Sciatic nerve (tissue), 2 donors: ENCODE measurements at places on chromosomes 13 and 19. TPM values are rescaled to one million over a fixed set of nuclear protein-coding genes. Genes with fewer than 3 reads are reported as not detected.

GRCh38 chr13:39273953-39274738 lies 235.9 kb downstream of the NHLRC3 start:
- no peak for DNase-seq

DNA sequence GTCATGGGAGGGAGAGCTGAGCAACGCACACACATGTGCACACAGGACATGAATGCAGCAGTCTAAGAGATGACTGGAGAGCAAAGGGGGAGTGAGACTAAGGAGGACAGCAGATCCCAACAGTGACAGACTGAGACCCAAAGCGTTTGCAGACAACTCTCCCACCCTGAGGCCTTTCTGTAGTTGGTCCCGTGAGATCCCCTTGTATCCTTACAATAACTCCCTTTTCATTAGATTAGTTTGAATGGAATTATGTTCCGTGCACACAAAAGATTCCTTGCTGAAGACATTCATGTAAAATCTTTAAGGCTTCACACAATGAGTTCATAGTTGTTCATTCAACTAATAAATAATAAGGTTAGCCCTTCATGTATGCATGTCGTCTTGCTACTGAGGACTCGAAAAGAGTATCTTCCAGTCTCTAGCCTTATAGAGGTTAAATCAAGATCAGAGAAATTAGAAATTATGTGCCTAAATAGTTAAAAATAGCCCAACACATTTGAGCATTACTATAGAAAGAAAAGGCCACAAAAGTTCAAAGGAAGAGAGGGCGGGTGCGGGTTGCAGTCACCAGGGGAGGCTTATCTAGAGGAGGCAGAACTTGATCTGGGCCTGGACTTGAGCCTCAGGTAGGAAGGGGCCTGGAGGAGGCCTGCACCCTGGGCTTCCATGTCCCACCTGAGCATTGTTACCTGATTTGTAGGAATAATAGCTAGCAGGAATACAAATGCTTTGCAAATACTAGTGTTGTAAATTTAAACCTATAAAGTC lies 3.1 kb upstream of the GTF3A start:
- no peak for DNase-seq

DNA sequence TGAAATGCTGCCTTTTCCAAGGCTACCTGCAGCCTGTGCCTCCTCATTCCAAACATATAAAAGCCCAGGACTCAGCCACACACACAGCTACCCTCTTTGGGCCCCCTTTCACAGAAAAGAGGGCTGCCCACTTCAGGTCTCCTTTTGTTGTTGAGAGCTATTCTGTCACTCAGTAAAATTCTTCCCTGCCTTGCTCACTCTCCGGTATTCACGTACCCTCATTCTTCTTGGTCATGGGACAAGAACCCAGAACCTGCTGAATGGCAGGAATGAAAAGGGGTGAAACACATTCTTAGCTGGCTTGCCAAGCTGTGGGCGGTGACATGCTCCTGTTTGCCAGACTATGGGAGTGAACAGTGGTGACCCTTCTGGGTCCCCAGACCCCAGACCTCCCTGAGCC lies 338.0 kb upstream of the ATXN8OS start:
- no peak for DNase-seq

- no peak for DNase-seq
Measured at GRCh38 chr19:35655600-35655999, 7.5 kb downstream of the COX6B1 start.

DNA sequence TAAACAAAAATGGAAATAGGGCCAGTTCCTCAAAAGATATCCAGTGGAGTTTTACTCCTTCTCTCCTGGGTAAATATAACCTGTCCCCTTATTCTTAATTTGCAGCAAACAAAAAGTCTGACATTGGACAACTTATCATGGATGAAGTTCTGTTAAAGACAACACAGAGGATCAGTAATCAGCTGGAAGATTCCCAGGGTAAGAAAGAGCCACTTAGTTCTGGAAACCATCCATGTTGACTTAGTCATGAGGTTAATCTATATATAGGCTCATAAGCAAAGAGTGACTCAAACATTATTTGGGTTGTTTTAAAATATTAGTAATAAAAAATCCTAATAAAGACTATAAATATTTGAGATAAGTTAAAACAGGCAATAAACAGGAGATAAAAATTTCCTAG lies 40.5 kb upstream of the EBPL start:
- no peak for DNase-seq

DNA sequence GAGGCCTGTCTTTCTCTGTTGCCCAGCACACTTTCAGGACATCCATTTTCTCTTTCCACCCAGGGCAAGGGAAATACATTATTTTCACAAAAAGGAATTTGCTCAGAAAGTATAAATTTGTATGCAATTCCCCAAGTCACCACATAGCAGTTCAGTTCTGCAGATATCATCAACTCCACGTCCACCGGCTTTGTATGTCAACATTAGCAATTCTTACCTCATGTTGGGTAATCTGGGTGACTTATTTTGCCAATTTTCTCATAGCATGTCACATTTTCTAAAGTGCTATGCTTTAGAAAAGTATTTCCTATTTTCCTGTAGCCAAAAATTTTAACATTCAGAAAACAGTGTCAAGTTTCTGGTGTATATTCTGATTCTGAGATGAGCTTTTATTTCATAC lies 501.8 kb downstream of the EFNB2 start:
- no peak for DNase-seq

GRCh38 chr13:60348097-60348496 lies 48.9 kb upstream of the TDRD3 start:
- DNase-seq = no peak

- no peak for DNase-seq
Measured at GRCh38 chr19:6531956-6532243, 1.1 kb downstream of the TNFSF9 start.

LGALS7 gene
- not detected for total RNA-seq
